ENCODE measurements at places on chromosomes 2 and 18.

DNA sequence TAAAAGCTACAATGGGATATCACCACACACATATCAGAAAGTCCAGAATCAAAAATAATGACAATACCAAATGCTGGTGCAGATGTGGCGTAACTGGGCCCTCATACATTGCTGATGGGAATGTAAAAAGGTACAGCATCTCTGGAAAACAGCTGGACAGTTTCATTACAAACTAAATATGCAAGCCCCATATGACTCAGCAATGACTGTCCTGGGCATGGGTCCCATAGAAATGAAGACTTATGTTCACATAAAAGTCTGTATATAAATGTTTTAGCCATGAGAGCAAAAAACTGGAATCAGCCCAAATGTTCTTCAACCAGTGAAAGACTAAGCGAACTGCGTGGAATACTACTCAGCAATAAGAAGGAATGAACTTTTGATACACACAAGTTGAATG is 56.7 kb downstream of the ALPK2 start:
- DNase-seq = no peak

DNA sequence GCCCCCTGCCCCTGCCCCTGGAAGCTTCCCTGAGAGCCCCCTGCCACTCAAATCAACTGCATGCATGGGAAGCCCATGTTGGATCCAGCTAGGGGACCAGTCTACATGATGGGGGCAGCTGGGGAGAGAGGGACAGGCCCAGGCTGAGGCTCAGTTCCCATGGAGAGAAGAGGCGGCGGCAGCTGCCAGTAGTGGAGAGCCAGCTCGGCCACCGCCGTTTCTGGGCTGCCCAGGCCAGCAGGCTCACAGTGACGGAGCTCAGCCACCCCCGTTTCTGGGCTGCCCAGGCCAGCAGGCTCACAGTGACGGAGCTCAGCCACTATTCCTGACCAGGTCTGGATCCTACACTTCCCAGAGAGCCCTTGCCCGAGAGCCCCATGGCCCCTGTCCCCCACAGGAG is 3.6 kb downstream of the MAB21L4 start:
- no peak for DNase-seq

DNA sequence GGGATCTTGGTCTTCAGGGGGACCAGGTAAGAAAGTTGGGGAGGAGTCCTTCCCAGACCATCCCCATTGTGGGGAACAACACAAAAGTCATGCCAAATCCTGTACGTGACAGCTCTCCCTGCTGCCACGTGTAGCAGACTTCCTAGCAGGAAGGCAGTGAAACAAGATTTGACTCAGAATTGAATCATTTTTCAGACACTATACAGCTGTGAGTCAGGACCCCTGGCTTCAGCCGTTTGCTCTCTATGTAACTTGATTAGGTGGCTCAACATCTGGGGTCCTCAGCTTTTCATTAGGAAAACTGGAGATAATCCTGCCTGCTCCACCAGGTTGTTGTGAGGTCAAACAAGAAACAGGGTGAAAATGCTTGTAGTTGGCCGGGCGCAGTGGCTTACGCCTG is 32.9 kb upstream of the PDCL3 start:
- no peak for DNase-seq

GRCh38 chr18:22033085-22033484 is 136.3 kb upstream of the GATA6 start:
- no peak for DNase-seq

DNA sequence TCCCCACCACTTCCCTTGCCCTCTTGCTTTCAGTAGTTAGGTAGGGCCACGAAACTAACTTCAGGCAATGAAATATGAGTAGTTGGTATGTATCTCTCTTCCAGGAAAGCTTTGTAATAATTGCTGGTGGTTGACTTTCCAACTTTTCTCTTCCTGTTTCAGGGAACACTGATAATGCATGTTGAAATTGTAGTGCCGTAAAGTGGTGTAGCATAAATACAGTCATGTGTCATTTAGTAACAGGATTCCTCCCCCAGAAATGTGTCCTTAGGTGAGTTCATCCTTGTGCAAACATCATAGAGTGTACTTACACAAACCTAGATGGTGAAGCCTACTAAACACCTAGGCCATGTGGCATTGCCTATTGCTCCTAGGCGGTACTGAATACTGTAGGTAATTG is 429.2 kb downstream of the PID1 start:
- no peak for DNase-seq

- no peak for DNase-seq
Observed at GRCh38 chr2:239465017-239466001, 64.5 kb upstream of the HDAC4 start.

Measured in Kasumi-1 (cell line).